CD4-positive, alpha-beta T cell (primary cell): ENCODE measurements at places on chromosomes 4 and X. TPM values are rescaled to one million over a fixed set of nuclear protein-coding genes. Genes with fewer than 3 reads are reported as not detected.

Gene EGFL6
- not detected for total RNA-seq

Gene NAT8L
- not detected for total RNA-seq

Gene ARMCX2
- total RNA-seq, result 3.5 TPM

- peak within 1 kb of the TSS; percentile 80 for H3K27ac ChIP-seq
- peak; percentile 97 for DNase-seq
- H3K4me3 ChIP-seq, result peak within 1 kb of the TSS; percentile 81
- no peaks in the 10 kb centered on the region for H3K27me3 ChIP-seq
- peaks cover 9% of the 10 kb centered on the region for H3K4me1 ChIP-seq
Measured at GRCh38 chr4:119212234-119212963, at the start of gene USP53. USP53 (plus strand) TSS chr4:119212713; CDS start chr4:119239760, 27,047 bp downstream.

- H3K27ac ChIP-seq, result no peak overlapping the region
- no peaks in the 10 kb centered on the region for H3K4me1 ChIP-seq
- no peaks in the 10 kb centered on the region for H3K27me3 ChIP-seq
- no peak overlapping the region for H3K4me3 ChIP-seq
Measured at GRCh38 chrX:149871940-149872339, 9.0 kb upstream of the MAGEA8 start.

DNA sequence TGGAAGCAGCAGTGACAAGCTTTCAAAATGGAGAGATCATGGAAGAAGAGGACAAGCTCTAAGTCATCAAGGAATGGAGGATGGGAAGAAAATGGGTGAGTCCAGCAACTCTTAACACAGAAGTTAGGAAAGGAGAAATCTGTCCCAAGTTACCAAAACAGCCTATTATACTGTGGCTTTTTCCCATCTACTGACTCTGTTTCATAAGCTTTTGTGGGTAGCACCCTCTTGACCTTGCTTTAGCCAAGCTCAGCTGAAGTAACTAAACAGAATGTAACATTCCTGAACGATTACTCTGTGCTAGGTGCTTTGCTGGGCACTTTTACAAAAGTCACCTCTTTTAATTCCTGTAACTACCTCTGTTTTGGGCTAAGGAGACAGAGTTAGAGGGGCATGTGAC is 54.9 kb downstream of the MAP7D2 start:
- H3K27me3 ChIP-seq, result no peaks in the 10 kb centered on the region
- peaks cover 4% of the 10 kb centered on the region for H3K4me1 ChIP-seq

DNA sequence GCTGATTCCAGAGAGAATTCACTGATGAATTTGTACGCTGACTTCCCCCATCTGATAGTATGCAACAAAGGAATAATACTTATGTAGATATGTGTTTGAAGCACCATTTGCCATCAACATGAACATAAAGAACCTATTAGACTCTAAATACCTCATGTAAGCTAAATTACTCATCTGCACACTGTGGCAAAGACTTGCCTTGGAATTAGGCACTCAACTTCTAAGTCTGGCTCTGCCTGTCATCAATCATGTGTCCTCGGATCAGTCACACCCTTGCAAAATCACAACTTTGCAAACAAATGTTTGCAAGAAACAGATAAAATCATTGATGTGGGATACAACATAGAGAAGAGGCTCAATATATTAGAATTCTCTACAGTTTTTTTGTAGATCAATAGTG is 169.9 kb upstream of the LDB2 start:
- H3K4me3 ChIP-seq, result no peak overlapping the region
- no peak for DNase-seq
- H3K4me1 ChIP-seq, result no peaks in the 10 kb centered on the region
- H3K36me3 ChIP-seq, result no peaks in the 10 kb centered on the region
- no peaks in the 10 kb centered on the region for H3K27me3 ChIP-seq

GRCh38 chr4:11514003-11514402 is 85.3 kb upstream of the HS3ST1 start:
- no peaks in the 10 kb centered on the region for H3K27me3 ChIP-seq
- H3K4me3 ChIP-seq, result no peak overlapping the region
- H3K27ac ChIP-seq, result no peak overlapping the region
- H3K4me1 ChIP-seq, result no peaks in the 10 kb centered on the region

DNA sequence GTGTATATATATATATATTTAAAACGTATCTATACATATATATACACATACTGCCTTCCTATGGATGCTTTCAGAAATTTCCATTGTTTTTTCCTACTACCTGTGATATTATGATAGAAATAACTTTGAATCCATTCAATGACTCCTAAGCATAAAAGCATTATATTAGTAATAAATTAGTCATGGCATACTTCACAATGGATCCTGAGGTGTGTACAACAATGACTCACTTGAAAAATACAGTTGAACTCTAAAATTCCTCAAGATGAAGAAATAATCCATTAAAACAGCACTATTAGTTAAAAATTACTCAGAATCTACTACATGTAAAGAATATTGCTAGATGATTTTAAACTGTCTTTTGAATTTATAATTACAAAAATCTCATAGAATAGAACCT is 201.1 kb downstream of the STPG2 start:
- no peak overlapping the region for H3K27ac ChIP-seq
- H3K36me3 ChIP-seq, result no peaks in the 10 kb centered on the region
- no peak overlapping the region for H3K4me3 ChIP-seq
- H3K4me1 ChIP-seq, result no peaks in the 10 kb centered on the region
- no peaks in the 10 kb centered on the region for H3K27me3 ChIP-seq
